Left ventricle myocardium inferior (tissue), 1 donor: ENCODE measurements at places on chromosomes 7 and 10.

- DNase-seq, result no peak
Measured at GRCh38 chr10:117497736-117498135, 44.8 kb upstream of the EMX2 start.

DNA sequence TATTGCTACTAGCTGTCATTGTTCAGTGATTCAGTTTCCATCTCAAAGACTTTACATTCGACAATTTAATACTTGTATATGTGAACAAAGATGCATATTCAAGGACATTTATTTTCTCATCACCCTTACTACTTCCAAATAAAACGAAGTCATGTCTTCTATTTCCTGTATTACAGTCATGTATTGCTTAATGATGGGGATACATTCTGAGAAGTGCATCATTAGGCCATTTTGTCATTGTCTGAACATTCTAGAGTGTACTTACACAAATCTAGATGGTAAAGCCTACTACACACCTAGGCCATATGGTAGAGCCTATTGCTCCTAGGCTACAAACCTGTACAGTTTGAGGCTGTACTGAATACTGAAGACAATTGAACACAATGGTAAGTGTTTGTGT, 6.5 kb downstream of the C10orf95 start:
- no peak for DNase-seq

GRCh38 chr7:113283861-113284260, 165.5 kb upstream of the SMIM30 start:
- no peak for DNase-seq

- DNase-seq, result no peak
Measured at GRCh38 chr7:69192134-69192533, 406.1 kb upstream of the AUTS2 start.

- no peak for DNase-seq
Measured at GRCh38 chr7:105457619-105458225, 64.3 kb downstream of the PUS7 start.
